ENCODE measurements at places on chromosomes 16 and 17.

GRCh38 chr17:21303441-21304065 is 19.0 kb downstream of the MAP2K3 start:
- no peak for DNase-seq

DNA sequence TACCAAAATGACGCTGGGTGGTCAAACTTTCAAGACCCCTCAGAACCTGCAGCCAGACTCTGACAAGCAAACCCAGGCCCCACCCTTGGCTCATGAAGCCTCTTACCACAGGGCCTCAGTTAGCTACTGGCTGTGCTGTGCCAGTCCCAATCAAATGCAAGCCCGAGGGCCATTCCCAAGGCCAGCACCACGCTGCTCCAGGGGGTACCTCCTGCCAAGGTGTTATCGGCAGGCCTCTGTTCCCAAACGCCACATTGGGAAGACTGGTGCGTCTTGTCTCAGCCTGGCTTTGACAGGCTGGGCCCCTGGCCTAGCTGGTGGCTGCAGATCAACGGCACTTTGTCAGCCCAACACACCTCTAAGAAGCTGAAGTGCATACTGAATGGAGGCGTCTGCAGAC is 35.8 kb upstream of the NOG start:
- DNase-seq = no peak

DNA sequence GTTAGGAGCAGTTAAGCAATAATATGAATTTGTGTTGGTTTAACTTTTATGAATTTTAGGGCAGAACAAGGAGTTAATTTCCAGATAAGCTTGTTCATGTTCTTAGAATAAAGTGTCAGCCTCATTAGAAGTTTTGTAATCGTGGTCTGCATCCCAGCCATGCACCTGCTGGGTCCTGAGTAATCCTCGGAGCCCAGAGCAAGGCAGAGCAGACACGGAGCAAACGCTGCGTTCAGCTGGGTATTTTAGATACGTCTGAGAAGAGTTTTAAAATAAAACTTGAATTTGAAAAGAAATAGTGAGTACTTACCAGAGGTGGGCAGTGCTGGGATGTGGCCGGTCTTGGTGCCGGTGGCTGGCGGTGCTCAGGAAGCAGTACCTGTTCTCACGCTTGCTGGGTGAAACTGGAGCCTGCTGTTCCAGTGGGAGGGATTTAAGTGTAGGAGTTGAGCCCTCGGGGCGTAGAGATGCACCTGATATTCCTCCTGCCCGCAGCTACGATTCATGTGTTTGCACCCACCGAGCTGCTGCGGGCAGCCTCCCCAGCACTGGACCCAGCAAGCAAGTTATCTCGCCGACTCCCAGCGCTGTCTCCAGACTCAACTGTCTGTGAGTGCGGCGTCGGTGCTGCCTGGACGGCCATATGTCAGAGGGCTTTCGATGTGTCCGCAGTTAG is at the start of gene ZNF750:
Gene ZNF750 (minus strand): TSS at position 406 of the 676 bp plus-strand sequence. CDS start 7,568 bp downstream, outside the sequence.
- no peak for DNase-seq

GRCh38 chr17:29760279-29761039 is 137.7 kb upstream of the CORO6 start:
- peak; percentile 16 for DNase-seq

GRCh38 chr16:78892951-78893733 is 707.4 kb downstream of the MAF start:
- no peak for DNase-seq

- no peak for DNase-seq
These were observed 5.7 kb upstream of the HOXB2 start for GRCh38 chr17:48550502-48551213.

DNA sequence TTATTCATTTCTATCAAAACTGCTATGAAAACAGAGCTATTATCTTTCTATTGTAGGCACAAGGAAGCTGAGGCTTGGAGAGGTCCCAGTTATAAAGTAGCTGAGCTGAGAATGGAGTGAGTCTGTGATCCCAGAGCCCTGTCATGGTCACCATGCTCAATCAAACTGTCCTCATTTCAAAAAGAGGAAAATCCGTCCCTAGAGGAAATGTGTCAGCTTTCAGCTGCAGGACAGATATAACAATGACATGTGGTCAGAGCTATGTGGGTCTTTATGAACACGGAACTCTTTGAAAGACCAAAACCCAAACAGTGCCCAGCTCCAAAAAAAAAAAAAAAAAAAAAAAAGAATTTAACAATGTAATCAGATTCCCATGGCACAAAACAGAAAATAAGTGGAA is 266.1 kb downstream of the XYLT1 start:
- no peak for DNase-seq

DNA sequence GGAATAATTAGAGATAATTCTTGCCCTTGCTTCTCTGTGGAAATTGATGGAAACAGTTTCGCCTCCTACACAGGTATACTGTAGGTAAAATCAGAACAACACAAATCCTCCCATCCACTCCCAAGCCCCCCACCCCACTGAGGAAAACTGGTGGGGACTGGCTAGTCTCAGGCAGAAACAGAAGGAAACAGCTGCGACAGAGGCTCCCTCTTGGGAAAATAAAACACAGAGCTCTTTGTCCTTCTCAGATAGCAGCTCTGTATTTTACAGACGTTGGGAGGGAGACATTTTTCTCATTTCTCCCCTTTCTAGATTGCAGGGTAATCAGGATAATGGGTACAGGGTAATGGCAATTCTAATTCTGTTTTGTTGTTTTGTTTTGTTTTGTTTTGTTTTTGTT is 1.1 kb downstream of the SLFN13 start:
- DNase-seq = no peak

GRCh38 chr17:83125515-83126274 is 46.3 kb downstream of the METRNL start:
- DNase-seq = no peak

GRCh38 chr17:71522383-71522782 is 598.4 kb upstream of the SOX9 start:
- no peak for DNase-seq

- no peak for DNase-seq
These were observed 207.4 kb downstream of the RPTOR start for GRCh38 chr17:80751946-80752581.

- no peak for DNase-seq
These were observed 21.0 kb downstream of the SOX8 start for GRCh38 chr16:1002399-1003166.

DNA sequence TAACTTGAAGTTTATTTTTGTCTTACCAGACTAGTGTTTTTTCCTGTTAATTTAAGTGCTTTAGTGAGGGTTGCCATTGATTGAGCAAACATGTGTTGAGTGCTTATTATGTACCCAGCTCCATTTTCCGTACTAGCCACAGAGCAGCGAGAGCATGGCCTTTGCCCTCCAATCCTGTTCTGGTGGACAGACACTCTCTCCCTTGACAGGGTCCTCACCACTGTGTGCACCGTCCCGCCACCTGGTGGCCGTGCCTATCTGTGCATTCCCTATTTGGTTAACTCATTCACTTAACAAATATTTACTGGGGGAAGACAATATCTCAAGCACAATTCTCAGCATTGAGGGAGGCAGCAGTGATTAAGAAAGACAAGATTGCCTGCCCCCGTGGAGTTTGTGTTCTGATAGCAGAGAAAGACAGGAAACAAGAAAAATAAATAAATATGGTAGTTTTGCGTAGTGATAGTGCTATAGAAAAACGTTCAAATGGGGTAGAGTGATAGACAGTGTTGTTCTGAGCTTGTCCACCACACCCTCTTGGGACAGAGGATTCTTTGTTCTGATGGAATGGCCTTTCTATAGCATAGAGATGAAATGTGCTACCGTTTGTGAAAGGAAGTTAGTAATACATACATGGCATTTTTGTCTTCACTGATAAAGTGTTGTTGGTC is 13.0 kb downstream of the CDH13 start:
- no peak for DNase-seq

GRCh38 chr17:48163809-48164208 is 56.2 kb downstream of the SNX11 start:
- no peak for DNase-seq

DNA sequence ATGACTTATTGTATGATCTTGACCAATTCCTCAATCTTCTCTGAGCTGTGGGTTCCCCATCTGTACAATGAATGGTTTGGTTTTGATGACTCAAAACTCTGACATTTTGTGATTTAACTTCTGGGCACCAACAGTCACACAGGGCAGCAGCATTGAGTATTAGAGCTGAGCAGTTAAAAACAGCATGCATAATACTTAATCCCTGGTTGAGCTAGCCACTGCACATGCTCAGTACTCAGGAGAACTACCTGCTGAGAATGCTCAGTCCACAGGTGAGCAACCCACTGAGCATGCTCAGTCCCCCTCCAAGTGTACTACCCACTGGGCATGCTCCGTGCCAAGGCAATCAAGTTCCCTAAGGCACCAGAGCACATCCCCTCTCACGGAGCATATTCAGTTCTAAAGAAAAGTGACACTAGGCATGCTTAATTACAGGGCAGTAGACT is 68.7 kb downstream of the AIPL1 start:
- DNase-seq = no peak

GRCh38 chr17:80504686-80505413 is 28.4 kb upstream of the NPTX1 start:
- DNase-seq = no peak

GRCh38 chr16:67649494-67649931 is 4.6 kb downstream of the CARMIL2 start:
- DNase-seq = no peak

DNA sequence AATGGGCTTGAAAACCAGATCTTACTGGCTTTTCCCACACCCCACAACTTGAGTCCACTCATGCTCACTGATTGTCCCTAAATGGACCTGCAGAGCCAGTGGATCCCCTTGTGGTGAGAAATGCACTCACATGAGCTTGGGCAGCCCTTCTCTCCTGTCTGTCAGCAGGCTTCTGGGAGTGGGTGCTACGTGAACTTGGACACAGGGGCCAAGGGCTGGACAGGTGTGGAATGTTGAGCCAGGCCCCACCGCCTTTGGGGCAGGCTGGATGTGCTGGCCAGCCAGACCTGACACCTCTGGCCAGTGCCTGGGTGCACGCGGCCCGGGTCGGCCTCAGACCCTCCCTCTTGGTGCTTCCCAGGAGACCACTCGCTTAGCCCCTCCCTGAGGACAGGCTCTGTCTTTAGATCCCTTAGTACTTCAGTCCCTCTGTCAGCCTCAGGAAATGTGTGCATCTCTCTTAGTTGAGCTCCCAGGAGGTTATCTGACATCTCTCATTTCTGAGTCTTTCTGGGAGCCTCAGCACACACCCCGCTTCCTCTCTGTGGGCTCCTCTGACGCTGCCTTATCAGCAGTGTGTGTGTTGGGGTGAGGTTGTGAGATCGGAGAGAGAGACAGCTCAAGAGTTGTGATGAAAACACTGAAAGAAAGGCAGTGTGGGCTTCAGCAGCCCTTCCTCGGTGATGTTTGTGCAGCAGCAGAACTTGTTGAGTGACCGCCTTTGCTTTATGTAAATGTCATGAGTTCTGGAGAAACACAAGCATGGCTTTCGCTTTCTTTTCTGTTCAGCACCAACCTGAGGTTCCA is 117.0 kb downstream of the RAB11FIP4 start:
- no peak for DNase-seq

- no peak for DNase-seq
These were observed at the start of gene SRCIN1 for GRCh38 chr17:38605841-38606645. Gene SRCIN1, minus strand, starts transcription at chr17:38605952. Its CDS starts 247 bp downstream, at chr17:38605705.

DNA sequence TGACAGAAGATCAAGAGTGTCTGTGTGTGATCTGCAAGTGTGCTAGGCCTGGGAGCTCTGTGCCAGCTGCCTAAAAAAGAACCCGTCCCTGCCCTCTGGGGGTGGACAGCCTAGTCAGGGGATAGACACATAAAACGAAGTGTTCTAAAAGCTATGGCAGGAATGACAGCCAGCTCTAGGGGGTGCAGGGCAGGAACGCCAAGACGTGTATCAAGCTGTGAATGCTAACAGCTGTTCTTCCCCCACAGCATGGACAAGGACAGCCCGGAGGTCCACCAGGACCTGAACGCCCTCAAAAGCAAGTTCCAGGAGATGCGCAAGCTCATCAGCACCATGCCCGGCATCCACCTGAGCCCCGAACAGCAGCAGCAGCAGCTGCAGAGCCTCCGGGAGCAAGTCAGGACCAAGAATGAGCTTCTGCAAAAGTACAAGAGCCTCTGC is 5.1 kb downstream of the RASD1 start:
- no peak for DNase-seq

- no peak for DNase-seq
These were observed 3.2 kb downstream of the SOST start for GRCh38 chr17:43755389-43755875.

GRCh38 chr17:1683459-1683858 is 1.2 kb downstream of the PRPF8 start:
- no peak for DNase-seq

DNA sequence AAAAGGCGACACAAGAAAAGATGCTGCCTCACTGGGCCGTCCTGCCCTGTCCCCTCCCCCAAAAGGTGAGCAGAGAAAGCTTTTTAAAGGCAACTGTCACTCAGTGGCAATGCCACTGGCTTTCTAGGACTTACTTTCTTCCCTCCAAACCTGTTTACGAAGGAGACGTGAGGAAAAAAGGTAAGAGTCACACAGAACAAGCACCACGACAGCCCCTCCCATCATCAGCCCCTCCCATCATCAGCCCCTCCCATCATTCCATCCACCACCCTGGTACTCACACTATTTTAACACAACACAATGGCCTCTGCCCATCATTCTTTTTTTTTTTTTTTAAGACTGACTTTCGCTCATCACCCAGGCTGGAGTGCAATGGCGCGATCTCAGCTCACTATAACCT is 77.1 kb downstream of the NXN start:
- no peak for DNase-seq

DNA sequence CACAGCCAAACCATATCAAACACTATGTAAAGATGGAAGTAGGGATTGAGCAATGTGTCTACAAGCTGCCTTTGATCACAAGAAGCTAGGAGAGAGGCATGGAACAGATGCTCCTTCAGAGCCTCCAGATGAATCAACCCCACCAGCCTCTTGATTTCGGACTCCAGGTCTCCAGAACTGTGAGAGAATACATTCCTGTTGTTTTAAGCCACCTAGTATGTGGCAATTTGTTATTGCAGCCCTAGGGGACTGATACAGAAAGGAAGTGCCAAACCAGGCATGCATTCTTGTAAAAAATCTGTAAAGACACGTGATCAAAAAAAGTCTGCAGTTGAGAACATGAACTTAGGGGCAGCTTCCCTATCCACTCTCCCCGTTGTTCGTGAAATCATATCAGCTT is 91.1 kb downstream of the C17orf67 start:
- DNase-seq = no peak

DNA sequence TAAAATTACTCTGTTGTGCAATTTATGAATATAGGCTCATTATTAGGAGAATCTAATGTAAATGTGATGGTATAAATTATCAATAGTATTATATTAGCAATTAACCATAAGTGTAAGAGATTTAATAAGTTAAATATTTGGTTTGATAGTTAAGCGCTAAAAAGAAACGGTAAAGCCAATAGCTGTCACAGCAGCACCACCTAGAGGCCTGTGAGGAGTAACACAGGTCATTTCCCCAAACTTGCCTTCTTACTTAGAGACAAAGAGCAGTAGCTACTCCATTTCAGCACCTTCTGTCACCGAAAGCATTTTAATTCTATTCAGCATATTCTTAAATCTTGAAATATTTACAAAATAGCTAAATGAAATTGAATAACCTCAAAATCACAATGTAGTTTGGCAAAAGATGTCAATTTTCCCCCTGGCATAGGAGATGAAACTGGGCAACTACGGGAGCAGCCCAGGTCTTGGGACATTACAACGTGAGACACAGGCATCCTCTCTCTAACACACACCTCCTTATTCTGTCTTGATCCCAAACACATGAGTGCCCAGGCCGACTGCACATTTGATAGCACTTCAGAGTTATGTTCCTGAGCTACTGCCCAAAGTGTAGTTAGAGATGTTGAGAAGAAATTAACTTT is 14.3 kb upstream of the DYNLRB2 start:
- DNase-seq = no peak

All from left renal cortex interstitium (tissue), 4 donors.